ENCODE measurements at places on chromosomes 16 and 17.

- DNase-seq, result no peak
Measured at GRCh38 chr16:78577630-78578029, 478.2 kb downstream of the WWOX start.

DNA sequence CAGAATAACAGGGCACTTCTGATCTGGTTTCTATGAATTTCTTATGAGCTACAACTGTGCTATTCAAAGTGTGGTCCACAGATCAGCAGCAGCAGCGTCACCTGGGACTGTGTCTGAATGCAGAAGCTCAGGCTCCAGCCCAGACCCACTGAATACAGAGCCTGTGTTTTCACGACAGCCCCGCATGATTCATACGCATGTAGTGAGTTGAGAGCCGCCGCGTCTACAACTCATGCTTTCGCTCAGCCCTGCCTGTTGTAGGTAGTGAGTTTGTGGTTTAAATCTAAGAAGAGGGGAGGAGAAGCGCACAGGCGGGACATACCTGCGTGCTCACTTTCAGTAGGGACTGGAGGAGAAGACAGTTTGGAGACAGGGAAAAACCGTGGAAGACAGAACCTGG, 28.5 kb upstream of the ELAC2 start:
- DNase-seq, result no peak

DNA sequence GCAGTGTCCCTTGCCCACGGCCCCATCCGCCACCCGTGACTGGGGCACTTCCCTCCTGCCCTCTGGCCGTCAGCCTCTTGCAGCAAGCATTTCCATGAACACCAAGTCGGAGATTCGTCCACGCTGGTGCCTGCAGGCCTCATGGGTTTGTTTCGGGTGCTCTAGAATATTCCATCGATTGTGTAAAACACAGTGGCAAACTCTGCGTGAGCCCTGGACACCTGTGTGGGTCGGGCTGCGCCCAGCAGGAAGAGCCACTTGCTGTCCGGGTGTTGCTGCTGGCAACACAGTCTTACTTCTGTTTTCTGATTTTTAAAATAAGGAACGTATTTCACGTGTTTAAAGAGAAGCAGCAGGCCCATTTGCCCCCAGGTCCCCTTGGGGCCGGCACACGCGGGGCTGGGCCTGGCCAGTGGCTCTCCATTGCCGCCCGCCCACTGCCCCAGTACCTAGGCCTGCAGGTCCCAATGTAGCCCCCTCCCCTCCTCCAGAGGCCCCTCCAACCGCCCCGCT, 10.0 kb downstream of the CYBC1 start:
- DNase-seq, result no peak

- DNase-seq, result no peak
Measured at GRCh38 chr16:28126684-28127620, 63.4 kb upstream of the GSG1L start.

DNA sequence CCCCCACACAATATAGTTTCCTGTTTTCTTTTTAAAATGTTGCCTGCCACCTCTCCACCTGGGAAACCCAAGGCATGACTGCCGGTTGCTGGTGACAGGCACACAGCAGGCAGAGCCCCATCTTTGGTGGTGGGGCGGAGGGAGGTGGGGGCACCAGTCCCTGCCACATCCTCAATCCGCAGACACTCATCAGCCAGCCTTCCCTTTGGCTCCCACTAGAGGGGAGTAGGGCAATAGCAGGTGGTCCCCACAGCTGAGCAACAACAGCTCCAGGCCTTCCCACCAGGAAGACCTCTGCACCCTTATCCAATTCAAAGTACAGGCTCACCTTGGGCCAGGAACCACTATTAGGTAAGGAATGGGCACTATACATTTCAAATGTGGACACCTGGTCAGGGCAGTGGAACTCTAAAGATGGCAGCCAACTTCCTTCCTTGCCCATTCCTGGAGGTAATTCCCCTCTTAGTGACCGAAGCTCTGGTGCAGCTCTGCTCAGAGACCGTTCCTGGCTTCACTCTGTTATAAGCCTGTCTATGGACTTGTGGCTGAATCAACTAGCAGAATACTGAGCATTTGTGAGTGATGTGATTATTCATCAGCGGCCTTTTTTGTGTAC, 13.9 kb downstream of the RECQL5 start:
- DNase-seq, result peak; percentile 63

DNA sequence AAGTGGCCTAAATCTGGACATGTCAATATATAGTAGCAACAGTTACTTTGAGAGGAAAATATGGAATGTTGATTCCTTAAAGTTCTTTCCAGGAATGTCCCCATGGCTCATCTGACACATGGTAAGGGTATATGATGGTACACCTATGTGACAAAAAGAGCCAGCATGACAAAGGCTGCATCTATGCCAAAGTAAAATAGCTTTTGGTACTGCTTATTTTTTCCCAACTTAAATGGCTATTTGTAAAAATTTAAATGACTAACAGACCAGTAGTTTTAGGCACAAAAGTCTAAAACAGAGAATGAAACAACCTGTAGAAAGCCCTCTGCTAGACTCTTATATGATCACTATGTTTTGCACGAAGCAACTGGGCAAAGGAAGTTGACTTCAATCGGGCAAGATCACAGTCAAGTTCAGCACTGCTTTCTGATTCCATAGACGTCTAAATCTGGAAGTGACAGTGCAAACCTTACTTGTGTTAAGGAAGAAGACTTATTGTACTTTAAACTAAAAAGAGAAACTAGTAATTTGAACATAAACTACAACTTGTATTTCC, 135.1 kb downstream of the SKAP1 start:
- no peak for DNase-seq

GRCh38 chr16:15536843-15537242, 102.5 kb downstream of the BMERB1 start:
- no peak for DNase-seq

GRCh38 chr17:50381920-50382319, 8.9 kb downstream of the EME1 start:
- no peak for DNase-seq

DNA sequence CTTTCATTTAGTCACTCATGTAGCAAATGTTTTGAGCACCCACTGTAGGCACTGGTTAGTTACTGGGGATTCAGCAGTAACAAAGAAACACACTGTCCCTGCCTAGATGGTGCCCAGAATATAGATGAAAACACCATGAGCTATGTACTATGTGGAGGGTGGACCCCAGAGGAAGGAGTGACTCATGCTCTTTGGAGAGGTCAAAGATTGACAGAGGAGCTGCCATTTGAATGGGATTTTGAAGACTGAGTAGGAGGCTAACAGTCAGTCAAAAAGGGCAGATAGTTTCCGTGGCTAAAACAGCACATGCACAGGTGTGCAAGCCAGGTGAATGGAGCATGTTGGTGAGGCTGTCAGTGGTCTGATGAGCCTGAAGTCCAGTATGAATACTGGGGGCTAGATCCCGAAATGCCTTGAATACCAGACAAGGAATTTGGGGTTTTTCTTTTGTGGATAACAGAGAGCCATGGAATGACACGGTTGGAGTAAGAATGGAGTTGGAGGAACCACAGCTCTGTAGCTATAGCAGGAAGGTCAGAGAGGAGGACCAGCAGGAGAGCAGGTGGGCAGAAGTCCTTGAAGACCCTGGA, 6.1 kb downstream of the IL21R start:
- DNase-seq, result peak; percentile 32

DNA sequence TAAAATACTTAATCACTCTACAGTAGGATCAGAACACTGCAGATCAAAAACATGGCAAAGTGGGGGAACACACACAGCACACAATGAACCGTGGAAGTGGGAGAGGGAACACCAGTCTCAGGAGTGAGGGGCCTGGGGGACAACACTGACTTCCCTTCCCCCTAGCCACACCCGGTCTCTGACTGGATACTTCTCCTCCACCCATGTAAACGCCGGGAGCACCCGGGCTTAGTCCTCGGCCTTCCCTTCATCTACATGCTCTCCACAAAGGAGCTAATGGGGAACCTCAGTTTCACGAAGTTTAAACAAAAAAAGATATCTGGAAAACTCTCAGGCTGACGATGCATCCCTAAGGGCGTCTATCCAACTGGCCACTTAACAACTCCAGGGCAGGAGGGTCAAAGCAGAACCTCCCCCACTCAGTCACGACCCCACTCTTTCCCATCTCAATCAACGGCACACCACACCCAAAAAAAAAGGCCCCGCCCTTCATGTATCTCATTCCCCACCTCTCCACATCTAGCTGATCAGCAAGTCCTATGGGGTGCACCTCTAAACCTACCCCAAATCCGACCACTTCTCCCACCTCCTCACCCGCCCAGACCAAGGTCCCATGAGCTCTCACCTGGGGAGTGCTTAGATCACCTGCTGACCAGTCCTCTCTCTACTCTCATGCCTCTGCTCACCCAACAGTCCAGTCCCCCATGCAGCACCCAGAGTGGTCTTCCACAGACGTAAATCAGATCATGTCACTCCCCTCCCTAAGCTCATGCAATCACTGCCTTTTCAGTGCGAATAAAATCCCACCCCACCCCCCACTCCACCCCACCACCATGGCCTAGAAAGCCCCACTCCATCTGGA, 7.4 kb downstream of the ZDHHC7 start:
- DNase-seq, result no peak

- DNase-seq, result no peak
Measured at GRCh38 chr17:76927577-76927976, 59.4 kb downstream of the MGAT5B start.

- peak; percentile 87 for DNase-seq
Measured at GRCh38 chr16:68538880-68539701, at the start of gene ZFP90. Gene ZFP90 (plus strand): TSS chr16:68539291. CDS start chr16:68539793, 502 bp downstream.

DNA sequence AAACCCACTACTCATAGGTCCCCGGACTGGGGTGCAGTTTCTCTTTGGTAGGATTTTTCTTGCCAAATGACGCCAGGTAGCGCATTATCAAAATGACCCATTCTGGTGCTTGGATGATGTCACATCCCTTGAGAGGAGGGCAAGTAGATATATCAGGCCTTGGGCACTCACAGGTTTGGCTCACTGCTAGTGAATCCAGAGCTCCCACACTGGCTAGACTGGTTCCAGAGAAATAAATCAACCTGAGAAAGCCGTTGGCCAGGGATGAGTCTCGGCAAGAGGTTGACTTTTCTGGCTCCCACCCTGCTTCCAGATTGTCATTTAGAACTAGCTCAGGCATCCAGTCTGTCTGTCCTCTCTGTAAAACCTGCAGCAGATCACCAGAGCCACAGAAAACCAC, 188.4 kb upstream of the MAF start:
- no peak for DNase-seq

- no peak for DNase-seq
Measured at GRCh38 chr17:64273006-64273405, 9.9 kb upstream of the TEX2 start.

DNA sequence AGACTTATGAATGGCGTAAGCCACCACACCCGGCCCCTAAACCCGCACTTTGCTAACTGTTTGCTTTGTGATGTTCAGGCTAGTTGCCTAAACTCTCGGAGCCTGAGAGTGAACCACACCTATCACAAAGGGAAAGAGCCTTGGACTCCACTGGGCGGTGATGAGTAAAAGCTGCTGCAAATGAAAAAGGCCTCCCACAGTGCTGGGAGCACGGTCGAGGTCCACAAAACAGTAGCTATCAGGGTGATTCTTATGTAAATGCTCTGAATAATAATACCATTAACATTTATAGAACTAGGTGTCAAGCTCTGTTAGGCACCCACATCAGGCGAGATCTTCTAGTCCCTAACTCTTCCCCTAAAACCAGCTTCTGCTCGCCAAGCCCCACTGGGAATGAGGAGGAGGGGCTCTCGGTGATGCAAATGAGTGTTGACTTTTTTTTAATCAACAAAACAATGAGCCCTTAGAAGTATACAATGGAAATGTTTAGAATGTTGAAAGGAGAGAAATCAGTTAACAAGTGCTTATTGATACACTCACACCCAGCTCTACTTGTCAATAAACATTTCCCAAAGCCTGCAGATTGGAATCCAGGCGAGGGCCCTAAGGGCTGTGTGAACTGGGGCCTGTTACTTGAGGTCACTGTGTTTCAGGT, 19.8 kb downstream of the FBRS start:
- no peak for DNase-seq

- no peak for DNase-seq
Measured at GRCh38 chr17:72077326-72077960, 43.4 kb upstream of the SOX9 start.

DNA sequence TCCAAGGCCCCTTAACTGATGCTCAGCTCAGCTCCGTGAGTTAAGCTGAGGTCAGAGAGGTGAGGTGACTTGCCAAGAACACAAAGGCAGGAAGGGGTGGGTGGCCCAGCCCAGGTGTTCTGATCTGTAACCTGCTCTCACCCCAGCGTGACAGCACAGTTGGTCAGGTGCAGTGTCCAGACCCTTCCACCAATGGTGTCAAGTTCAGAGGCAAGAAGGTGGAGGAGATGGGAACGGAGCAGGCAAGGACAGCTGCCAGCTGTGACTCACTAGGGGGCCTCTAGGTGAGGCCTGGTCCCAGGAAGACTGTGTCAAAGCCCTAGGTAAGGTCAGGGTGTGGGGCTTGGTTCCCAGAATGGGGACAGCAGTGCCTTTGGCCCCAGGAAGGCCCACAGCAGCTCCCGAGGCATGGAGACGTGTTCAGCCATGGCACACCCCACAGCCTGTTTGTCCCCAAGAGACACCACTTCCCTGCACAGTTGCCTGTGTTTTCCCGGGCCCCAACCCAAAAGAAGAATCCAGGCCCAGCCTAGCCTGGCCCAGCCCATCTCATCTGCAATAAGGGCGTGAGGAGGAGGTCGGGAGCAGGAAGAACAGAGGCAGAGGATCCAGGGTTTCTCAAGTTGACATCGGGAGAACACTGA, 7.2 kb downstream of the WFIKKN2 start:
- no peak for DNase-seq

DNA sequence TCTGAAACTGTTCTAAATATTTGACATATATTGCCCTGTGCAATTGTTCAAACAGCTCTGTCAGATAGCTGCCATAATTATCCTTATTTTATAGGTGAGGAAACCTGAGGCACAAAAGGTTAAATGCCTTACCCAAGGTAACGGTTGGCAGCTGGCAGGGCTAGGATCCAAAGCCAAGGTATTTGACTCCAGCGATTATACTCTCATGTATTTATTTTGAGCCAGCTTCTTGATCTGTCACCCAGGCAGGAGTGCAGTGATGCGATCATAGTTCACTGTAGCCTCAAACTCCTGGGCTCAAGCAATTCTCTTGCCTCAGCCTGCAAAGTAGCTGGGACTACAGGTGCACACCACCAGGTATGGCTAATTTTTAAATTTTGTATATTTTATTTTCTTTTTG, 7.2 kb downstream of the ENO3 start:
- DNase-seq, result no peak

All from mesenchymal stem cell (in vitro differentiated cells and primary cell).